NCI-H1092 (cell line): ENCODE measurements at places on chromosomes 1 and 21.
A peak's percentile ranks its signal among the peaks of the same experiment; 100 is the strongest.

DNA sequence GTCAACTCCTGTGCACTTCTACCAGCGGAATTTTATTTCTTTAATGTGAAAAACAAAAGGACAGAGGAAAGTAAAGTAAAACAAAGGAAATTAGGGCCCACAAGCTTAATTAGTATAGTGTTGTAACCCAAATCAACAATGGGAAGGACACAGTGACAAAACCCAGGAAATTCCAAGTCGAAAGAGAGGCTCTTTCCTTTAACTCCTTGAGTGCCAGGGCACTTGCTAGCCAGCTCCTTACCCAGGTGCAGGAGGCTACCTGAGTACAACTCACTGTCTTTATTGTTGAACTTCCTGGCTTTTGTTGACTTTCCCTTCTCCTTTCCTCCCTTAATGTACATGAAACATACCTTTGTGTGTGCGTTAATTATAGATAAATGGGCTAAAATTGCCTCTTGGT, 55.0 kb downstream of the PEX14 start:
- no peak for DNase-seq

GRCh38 chr1:200427744-200428143, 17.9 kb upstream of the ZNF281 start:
- no peak for DNase-seq

DNA sequence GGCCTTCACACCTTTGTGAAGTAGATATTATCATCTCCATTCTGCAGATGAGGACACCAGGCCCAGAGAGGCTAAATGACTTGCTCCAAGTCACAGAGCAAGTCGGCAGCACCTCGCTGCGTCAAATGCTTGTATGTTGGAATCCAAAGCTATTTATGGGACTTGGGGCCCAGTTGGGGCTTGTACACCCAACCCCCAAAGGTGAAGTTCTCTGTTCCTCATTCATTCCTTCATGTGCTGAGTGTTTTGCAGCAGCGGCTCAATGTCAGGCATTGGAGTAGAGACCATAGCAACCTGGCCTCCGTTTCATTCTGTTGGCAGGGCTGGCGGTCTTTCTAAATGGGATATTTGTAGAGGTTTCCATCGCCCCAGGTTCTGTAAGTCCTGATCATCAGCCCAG, 113.4 kb upstream of the SLC25A33 start:
- no peak for DNase-seq

DNA sequence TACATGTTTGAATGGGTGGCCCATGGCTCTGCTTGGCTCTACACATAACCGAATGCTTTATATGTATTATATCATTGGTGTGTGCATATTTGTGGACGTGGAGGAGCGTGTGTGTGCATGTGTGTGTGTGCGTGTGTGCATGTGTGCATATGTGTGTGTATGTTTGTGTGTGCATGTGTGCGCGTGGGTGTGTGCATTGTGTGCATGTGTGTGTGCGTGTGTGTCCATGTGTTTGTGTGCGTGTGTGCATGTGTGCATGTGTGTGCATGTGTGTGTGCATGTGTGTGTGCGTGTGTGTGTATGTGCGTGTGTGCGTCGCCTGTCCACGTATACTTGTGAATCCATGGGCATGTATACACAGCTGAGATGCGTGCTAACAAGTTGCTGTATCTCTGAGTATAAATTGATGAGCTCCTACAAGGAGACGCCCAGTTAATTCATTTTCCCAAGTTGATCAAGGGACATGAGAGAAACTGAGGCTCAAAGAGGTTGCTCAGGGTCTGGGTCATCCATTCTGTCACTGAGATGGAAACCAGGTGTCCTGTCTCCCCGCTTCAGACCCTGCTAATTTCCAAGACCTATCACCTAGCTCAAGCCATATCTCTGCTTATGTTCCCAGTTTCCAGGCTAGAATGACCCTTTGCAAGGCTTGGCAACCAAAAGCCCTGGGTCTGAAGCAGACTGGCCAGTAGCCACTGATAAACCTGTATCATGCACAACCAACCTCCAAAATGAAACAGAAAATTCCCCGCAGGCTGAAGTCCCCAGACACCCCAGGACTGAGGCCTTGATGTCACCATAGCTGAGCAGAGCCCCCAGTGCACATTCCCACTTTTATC, 2.8 kb upstream of the CTRC start:
- DNase-seq = no peak

GRCh38 chr1:151680391-151680790, 36.2 kb downstream of the CELF3 start:
- DNase-seq = no peak

GRCh38 chr1:223006917-223007648, 136.0 kb downstream of the TLR5 start:
- no peak for DNase-seq

DNA sequence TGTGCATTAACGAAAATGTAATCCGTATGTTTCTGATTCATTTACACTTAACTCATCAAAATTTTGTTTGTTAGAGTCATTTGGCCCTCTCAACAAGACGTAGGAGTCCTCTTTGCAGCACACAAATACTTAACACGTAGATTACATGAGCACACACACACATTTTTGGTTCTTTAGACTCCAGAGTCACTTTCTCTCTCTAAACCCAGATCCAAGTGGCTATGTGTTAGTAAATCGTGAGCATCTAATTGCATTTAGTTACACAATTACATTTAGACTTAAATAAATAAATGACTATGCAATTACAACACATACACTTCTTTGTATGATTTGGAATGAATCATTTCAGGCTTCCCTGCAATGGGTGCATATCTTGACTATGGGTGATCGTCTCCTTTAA, 109.0 kb upstream of the GREM2 start:
- DNase-seq = no peak

DNA sequence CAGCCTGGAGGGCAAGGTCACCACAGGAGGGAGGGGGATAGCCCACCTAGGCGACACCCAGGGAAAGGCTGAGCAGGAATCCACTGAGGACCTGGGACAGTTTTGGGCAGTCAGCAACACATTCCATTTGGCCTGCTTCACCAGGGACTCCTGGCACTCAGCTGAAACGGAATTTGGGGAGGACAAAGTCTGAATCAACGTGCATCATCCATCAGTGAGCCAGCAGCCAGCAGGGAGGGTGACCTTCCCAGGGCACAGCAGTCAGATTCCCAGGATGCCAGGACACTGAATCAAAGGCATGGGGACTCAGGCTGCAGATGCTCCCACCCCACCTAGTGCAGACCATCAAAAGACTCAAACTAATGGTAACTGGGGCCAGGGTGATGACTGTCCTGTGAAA, 4.6 kb downstream of the SH3BP5L start:
- no peak for DNase-seq

- no peak for DNase-seq
Measured at GRCh38 chr1:84862810-84863251, 30.2 kb downstream of the LPAR3 start.

GRCh38 chr1:167332503-167332902, 111.8 kb downstream of the POU2F1 start:
- no peak for DNase-seq

DNA sequence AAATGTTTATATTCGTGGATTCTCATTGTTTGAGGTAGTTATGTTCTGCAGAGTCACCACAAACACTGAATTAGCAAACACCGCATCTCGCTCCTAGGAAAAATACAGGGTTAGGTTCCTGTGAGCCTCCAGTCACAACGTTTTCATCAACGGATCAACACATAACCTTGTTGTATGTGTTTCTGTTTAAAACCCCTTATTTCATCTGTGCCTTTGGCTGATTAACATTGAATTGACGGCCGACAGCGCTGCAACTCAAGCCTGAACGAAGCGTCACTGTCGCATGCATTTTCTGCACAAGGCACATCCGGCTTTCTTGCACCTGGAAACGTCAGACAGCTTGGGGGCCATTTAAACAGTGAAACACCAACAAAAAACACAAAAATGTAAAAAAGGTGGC, 8.4 kb downstream of the SLC45A1 start:
- DNase-seq = no peak

- DNase-seq = no peak
Measured at GRCh38 chr1:27618341-27619082, 14.6 kb upstream of the AHDC1 start.

DNA sequence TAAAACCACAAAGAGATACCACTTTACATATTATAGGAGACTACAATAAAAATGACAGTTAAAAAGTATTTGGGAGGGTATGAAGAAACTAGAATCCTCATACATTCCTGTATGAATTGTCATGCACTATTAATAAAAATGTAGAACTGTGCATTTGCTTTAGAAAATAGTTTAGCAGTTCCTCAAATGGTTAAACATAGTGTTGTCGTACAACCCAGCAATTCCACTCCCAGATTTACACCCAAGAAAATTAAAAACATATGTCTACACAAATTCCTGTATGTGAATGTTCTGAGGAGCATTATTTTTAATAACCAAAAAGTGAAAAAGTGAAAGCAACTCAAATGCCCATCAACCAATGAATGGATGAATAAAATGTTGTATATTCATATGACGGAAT, 23.1 kb upstream of the PDE4B start:
- no peak for DNase-seq

DNA sequence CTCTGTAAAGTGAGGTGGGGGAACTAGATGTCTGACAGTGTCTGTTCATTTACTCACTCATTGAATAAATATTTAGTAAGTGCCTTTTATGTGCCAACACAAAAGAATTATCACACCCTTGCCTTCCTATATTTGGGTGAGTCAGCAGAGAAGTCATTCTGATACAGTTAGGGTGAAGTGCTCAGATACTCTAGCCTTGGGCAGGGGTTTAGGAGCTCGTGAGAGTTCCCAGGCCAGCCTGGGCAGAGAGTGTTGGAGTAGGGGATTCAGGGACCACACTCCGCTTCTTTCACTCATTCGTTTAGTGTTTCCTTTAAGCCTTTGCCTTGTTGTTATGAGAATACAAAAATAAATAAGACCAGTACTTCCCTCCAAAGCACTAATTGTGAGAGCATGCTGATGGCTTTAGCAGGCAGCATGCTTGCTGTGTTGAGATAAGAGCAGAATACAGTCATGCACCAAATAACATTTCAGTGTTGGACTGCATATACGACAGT, 83.9 kb downstream of the DYRK1A start:
- DNase-seq = no peak

- DNase-seq = peak; percentile 90
Measured at GRCh38 chr1:29502911-29503840, 266.9 kb downstream of the PTPRU start.

DNA sequence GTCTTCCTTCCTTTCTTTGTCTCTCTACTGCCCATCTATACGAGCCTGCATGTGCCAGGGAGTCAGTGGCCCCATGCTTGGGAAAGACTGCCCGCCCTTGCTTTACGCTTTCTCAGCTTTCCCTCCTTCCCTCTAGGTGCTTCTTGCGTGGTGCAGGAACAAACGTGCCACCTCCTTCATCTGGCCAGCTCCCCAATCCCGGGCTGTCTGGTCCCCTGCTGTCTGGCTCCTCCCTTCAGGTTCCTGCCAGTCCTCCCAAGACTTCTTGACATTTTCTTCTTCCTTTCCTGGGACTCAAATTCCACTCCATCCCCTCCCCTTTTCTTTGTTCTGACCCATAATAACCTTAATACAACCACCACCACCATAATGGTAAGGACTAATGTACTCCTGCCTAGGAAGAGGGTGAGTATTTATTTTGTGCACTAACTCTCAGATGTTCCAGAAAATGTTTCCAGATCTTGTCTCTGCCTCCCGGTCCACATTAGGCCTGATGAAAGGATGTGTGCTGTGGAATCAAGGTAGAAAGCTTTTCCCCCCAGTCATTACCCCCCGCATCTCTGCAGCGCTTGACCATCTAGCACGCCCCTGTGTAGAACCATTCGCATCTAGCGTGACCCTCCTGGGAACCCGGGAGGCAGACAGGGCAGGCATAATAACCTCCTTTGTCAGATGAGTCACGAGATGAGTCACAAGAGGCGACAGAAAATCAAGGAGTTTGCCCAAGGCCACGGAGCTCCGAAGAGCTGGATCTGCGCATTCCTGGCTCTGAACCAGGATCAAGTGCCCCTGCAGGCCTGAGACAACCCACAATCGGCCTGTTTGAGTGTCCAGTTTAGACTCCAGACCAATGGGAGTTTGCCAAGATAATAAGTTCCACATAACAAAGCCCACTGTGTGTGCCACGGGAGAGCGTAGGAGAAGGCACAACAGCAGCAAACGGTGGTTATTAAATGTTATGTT, 60.1 kb upstream of the NEK2 start:
- no peak for DNase-seq

DNA sequence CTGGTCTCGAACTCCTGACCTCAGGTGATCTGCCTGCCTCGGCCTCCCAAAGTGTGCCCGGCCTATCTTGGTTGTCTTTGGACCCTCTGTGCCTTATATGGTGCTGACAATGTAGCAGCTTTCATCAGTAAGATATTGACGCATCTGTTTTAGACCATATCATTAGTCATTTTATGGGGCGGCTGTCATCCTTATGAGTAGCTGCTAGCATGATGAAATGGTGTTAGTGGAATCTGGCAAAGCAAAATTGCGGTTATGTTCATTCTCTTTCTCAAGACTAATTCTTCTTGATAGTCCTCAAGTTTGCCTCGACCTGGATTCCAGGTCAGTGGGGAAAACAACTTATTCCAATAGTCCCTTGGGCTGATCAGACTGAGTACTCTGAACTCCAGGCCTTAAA, 199.9 kb downstream of the PRDM2 start:
- no peak for DNase-seq

GRCh38 chr1:22627331-22627730, 9.1 kb upstream of the C1QA start:
- peak; percentile 84 for DNase-seq

- no peak for DNase-seq
Measured at GRCh38 chr1:72547412-72547811, 265.1 kb upstream of the NEGR1 start.

DNA sequence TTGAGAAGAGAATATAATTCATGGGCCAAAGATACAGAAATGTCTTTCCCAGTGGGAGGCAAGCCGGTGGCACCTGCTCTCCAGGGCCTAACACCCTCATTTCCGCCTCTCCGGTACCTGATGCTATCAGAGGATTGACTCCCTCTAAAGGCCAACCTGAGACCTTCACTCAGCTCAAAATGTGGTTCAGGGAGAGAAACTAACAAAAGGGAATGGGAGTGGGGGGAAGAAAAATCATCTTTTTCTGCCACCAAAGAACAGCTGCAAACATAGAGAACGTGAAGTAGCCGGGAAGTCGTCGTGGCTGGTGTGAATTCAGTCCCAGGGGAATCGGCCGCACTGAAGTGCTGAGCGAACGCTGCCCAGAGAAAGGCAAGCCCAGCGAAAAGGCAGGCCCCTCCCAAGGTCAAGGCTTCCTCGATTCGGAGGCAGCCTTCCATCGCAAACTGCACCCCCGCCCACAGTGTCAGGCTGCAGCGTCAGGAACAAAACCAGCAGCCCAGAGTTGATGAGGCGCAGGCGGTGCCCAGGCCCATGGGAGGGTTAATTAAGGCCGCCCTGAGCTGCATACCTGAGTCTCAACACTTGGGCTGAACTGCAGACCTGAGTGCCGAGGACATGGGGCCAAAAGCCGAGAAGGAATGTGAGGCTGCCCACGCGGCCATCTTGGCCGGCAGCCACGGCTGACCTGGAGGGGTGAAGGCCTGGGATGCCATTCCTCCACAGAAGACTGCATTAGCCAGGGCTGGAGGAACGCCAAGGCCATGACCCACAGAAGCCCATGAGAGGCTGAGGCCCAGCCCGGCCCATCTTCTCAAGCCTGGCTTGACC, 160.2 kb downstream of the PSMG1 start:
- DNase-seq = peak; percentile 81
